ENCODE measurements at places on chromosomes 6 and 20.

DNA sequence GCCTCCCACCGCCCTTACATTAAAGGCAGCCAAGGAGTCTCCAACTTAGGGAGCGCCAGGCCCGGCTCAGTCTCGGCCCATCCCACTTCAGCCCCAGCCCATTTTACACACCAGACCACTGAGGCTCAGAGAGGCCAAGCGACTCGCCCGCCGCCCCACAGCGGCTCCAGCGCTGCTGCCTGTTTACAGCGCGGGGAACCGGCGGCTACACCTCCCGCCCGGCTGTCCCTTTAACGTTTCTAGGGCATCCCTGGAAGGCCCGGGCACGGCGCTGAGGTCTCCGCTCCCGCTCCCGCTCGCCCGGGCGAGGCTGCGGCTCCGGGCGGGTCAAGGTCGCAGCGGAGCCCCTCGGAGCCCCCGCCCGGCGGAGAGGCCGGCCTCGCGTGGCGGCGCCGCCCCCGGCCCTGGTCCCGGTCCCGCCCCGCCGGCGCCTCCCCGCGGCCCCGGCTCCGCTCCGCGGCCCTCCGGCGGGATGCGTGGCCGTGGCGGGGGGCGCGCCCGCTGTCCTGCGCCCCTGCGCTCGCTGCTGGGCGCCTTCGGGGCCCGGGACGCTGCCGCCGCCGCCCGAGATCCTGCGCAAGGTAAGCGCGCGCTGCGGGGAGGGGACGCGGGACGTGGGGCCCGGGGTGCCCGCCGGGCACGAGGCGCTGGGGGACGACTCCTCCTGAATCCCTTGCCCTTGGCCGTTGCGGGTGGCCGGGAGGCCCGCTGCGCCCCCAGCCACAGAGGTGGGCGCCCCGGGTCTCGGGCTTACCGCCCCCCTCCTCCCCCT, 27.1 kb upstream of the PHACTR3 start:
- DNase-seq = no peak

- DNase-seq = no peak
These were observed 63.3 kb upstream of the ARHGAP18 start for GRCh38 chr6:129773304-129773703.

DNA sequence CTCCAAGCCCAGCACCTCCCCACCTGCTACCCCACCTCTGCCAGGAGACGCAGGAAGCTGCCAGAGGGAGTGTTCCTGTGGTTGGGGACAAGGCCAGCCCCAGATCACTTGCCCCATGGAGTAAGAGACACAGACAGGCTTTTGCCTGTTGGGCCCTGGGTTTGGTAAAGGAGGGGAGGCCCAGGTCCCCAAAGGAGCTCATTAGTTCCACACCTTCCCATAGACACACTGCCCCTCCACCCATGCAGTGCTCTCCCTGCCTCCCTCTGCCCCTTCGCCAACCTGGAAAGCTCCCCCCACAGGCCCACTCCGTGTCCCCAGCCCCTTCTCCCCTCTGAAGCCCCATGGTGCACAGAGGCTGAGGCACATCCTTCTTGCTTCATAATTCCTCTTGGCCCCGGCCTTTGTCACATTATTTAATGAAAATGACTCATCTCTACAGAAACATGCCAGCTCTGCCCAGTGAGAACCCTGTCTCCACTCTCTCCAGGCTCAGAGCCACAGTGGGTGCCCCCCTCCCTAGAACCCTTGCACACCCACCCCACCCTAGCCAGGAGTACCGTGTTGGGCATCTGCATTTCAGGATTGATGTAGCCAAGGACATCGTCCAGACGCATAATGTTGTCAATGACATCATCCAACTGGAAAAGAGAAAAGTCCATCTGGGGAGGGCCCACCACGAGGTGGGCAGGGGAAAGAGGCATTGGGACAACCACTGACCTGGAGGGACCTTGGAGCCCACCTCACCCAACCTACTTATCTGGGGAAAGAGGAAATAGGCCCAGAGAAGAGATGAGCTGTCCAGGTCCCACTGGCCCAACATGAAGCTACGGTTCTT, 46.0 kb downstream of the TFEB start:
- DNase-seq = no peak

- no peak for DNase-seq
These were observed 38.5 kb upstream of the MLIP start for GRCh38 chr6:54072635-54073313.

- no peak for DNase-seq
These were observed 54.6 kb downstream of the LYRM4 start for GRCh38 chr6:5205877-5206850.

DNA sequence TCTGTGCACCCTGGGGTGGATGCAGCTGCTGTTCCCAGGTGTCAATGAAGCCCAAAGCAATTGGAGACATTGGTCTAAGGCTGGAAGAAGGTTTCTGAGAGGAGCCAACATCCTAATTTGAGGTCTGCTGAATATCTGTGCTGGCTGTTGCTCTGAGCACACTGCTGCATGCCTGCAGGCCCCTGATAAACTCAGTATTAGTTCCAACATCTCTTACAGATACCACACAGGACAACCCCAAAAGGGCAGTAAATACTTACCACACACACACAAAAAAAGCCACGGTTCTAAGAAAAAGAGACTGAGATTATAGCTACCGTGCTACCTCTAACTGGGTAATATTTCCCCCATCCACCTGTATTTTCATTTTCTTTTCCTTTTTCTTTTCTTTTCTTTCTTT, 164.3 kb upstream of the SOX4 start:
- DNase-seq = no peak

DNA sequence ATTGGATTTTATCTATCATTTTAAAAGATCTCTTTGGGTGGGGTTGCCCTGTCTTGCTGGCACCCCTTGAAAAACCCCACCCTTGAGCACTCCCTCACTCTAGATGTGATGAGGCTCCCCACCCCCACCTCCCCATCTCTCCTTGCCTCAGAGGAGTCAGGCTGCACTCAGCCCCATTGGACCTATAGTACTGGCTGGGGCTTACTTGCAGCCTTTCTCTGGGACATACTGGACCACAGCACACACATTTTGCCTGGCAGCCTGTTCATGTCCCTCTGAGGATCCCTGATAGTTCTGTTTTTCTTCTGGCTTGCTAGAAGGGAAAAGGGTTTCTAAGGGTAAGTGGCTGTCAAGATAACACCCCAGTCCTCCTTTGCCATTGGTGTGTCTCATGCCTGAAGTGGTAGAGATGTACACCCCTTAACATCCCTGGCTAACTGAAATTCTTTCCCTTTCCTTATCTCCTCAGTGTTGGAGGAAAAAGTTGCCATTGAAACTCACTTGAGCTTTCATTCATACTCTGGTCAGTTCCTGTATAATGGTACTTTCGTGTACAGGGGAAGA, 553.4 kb upstream of the CITED2 start:
- DNase-seq = no peak

DNA sequence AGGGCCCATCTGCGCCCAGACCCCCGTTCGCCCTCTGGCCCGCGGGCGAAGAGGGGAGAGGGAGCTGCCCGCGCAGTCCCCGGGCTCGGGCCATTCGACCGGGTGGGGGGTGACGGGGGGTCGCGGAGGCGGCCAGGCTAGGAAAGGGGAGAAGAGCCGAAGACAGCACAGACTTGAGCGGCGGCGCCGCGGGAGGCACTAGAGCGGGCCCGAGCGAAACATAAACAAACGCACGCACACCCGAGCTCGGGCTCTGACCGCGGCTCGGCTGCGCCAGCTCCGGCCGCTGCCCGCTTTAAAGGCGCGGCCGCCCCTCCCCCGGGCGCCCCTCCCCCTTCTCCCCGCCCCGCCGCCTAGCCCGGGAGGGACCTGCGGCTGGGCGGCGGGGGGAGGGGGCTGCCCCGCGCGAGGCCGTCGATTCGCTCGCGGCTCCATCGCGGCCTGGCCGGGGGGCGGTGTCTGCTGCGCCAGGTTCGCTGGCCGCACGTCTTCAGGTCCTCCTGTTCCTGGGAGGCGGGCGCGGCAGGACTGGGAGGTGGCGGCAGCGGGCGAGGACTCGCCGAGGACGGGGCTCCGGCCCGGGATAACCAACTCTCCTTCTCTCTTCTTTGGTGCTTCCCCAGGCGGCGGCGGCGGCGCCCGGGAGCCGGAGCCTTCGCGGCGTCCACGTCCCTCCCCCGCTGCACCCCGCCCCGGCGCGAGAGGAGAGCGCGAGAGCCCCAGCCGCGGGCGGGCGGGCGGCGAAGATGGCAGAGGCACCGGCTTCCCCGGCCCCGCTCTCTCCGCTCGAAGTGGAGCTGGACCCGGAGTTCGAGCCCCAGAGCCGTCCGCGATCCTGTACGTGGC, at the start of gene FOXO3:
Gene FOXO3, plus strand, starts transcription at position 455 of the 846 bp plus-strand sequence. Its CDS starts 292 bp downstream, at position 747.
- peak; percentile 67 for DNase-seq

DNA sequence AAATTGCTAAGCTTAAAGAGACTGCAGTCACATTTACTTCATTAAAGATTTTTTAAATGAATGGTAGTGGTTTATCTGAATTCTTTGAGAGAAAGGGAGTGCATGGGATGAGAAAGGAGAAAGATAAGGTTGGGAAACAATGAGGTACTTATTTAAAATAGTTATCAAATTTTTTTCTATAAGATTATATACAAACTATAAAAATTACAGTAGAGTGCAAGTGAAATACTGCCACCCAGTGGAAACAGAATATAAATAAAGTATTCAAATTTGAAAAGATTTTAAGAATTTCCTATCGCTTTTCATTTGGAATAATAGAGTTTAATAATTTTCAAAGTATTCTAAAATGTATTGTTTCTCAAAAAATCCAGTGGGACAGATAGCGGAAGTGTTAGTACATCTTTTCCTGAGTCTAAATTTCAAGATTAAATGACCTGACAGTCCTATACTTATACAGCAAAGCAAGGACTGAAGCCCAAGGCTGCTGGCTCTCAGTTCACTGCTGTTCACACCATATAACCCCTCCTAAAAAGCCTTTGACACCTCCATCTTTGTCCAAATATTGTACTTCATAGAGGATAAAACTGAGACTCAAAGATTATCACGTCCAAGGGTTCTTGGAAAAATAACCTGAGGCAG, 31.1 kb downstream of the EPM2A start:
- no peak for DNase-seq

DNA sequence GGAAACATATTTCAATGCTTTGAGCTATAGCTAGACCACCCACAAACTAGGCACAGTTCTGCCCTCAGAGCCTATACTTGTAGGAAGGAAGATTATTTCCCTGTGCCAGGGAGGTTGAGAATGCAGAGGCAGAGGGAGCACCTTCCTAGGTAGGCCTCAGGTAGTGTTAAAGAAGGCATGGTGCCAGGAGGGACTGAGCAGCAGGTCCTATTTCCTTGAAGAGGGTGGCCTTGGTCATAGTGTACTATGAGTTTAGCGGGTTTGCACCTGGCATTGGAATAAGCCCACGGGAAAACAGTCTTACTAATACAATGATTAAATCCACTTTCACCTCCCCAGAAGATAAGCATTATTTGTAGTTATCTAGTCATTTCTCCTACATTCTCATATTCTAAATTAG, 375.4 kb downstream of the CDKAL1 start:
- no peak for DNase-seq

GRCh38 chr20:37326666-37327065, 19.3 kb upstream of the SRC start:
- DNase-seq = no peak

DNA sequence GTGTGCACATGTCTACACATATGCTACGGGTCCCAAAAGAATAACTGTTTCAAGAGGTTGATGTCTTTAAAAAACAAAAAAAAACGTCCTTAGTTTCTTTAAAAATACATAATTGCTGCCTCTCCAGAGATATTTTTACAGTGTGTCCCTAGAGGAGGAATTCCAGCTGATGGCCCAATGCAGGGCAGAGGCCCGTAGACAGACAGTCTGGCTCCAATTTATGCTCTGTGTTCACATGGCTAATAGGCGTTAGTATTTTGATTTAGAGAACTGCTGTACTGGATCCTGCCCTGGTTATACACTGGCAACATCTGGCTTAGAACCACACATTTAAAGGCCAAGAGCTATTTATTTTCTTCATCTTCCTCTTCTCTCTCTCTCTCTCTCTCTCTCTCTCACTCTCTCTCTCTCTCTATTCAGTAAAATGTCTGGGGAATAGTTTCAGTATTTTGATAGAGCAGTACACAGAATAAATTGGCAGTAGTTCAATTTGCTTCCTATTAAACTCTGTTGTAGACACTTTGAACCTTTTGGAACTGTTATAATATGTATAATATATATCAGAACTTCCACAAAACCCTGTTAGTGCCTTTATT, 260.6 kb downstream of the EYA4 start:
- no peak for DNase-seq

DNA sequence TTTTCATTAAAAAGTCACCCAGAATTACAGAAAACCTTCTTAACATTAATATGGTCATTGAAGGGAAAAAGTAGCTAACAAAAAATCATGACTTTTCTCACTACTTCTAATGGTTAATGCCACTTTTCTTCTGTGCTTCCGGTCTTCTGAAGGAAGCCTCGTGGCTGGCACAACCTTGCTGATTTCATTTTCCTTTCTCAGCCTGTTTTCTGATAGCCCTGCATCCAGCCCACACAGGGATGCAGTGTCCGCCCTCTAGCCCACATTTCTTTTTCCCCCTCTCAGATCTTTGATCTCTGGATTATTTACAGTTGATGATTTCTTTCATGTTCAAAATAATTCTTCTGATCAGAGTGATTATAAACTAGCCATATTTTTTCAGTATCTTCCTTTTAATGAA, 655.4 kb upstream of the EPHA7 start:
- no peak for DNase-seq

DNA sequence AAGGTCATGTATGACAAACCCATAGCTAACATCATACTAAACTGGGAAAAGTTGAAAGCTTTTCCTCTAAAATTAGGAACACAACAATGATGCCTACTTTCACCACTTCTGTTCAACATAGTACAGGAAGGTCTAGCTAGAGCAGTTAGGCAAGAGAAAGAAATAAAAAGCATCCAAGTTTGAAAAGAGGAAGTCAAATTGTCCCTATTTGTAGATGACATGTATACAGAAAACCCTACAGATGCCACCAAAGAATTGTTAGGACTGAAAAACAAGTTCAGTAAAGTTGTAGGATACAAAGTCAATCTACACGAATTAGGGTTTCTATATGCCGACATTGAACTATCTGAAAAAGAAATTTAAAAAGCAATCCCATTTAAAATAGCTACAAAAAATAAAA, 89.4 kb upstream of the GLP1R start:
- no peak for DNase-seq

DNA sequence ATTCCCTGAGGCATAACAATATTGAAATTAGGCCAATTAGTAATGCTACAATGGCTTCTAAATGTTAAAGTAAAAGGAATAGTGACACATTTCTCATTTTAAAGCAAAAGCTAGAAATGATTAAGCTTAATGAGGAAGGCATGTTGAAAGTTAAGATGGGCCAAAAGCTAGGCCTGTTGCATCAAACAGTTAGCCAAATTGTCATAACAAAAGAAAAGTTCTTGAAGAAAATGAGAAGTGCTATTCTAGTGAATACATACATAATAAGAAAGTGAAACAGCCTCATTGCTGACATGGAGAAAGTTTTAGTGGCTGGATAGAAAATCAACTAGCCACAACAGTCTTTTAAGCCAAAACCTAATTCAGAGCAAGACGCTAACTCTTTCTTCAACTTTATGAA, 12.9 kb downstream of the OR2A4 start:
- peak; percentile 22 for DNase-seq

- no peak for DNase-seq
These were observed 2.0 kb downstream of the FOXC1 start for GRCh38 chr6:1611572-1612298.

GRCh38 chr6:36973190-36973589, 12.8 kb downstream of the MTCH1 start:
- no peak for DNase-seq
